ENCODE measurements at places on chromosomes 4 and X.

- no peak for DNase-seq
Observed at GRCh38 chr4:24044610-24045589, 155.1 kb upstream of the PPARGC1A start.

GRCh38 chr4:33746979-33747378 is 2497.3 kb downstream of the ARAP2 start:
- no peak for DNase-seq

- DNase-seq = no peak
Observed at GRCh38 chrX:31353095-31353494, 281.3 kb upstream of the FTHL17 start.

- no peak for DNase-seq
Observed at GRCh38 chr4:139555705-139556070, 331 bp downstream of the SETD7 start.

DNA sequence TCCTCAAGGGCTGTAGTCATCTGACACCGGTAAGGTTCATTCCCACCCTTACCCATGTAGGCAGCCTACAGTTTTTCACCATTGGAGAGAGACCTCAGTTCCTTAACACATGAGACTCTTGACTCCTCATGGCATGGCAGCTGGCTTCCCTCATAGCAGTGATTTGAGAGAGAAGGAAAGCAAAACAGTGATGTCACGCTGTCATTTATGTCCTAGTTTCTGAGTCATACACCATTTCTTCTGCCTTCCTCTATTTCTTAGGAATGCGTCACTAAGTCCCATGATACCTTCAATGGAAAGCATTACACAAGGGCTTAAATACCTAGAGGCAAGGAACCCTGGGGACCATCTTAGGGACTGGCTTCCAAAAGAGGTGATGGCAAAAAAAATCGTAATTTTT is 226.1 kb downstream of the SPCS3 start:
- DNase-seq = no peak

DNA sequence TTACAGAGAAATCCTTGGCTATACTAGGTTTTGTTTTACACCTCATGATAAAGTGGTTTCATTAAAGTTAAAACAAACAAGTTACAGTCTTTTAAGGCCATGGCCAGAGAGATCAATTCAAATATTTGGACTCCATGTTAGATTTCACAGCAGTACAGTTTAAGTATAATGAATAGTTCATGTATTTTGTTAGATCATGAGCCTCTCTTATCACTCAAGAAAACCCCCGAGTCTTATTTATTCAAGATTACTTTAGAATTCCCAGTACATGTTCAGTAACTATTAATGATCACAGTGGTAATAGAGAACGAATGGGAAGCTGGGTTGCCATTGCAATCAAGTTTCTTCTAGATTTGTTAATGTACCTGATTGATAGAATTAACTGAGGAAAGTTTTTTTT is 15.2 kb downstream of the PDLIM5 start:
- no peak for DNase-seq

DNA sequence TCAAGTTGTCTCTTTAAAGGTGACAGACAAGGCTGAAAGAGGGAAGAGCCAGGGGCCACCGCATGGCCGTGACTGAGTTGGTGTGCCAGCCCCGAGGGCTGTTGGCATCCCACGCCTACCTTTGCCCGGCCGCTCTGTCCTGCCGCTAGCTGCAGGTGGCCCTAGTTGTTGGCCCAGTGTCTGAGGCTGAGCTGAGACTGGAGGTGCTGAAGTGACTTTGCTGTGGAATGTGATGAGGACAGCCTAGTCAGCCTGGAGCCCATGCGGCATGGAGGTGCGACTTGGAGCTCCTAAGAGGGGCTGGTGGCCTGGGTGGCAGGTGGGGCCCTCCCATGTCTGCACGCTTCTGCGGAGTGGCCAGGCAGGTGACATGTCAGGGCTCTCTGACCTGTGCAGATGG is 6.6 kb downstream of the TADA2B start:
- DNase-seq = no peak

DNA sequence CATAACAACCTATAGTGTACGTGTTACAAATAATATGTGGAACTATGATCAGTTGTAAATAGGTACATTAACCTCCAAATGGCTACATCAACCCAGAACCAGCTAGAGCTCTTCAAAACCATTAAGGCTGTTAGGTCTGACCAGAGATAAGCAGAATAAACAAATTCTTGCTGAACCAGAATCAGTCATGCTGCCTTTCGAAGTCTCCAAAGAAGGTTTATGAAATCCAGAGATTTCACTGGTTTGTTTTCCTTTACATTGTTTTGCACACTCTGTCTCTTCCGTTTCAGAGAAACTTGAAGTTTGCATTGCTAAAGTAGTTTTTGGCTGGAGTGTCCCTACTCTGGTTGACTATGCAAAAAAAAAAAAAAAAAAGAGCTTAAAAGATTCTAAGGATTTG is 177.3 kb upstream of the SLIT2 start:
- no peak for DNase-seq

DNA sequence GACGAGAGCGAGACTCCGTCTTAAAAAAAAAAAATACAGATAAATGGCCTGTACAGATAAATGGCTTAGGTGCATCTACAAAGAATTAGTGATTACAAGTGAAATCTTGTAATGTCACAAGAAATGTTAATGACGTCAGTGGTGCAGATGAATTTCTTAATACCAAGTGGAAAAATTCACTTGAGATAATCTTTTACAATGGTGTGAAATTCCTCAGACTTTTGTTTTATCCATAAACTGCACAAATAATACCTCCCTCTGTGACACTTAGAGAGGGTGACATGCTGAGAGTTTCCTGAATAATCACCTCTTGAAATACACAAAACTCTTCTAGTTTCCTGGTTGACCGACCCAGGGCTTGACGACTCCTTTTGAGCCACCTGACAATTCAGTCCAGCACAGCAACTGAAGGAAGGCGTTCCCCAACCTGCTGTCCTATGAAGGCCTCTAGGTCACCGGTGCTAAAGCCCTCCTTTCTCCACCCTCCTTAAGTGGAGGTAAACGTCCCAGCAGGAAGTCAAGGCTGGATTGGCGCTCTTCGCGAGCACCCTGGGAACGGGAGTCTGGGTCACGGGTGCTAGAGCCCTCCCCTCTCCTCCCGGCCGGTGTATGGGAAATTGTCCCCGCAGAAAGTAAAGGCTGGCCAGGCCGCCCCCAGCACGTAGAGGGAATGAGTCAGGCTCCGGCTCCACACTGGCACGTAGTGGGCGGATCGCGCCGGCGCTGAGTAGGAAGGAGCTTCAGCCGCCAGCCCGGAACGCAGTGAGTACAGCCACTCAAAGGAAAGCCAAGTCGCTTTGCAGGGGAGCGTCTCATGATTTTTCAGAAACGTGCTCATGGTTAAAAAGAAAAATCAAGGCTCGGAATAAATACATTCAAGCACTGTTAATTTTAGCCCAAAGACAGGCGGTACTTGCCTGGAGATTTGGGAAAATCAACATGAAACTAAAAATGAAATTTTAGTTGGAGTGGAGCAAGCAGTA is at the start of gene TMEM144:
TMEM144 (plus strand) TSS at position 662 of the 983 bp plus-strand sequence. CDS start 2,182 bp downstream, outside the sequence.
- DNase-seq = peak; percentile 23

- no peak for DNase-seq
Observed at GRCh38 chrX:37816766-37817165, 30.6 kb downstream of the DYNLT3 start.

DNA sequence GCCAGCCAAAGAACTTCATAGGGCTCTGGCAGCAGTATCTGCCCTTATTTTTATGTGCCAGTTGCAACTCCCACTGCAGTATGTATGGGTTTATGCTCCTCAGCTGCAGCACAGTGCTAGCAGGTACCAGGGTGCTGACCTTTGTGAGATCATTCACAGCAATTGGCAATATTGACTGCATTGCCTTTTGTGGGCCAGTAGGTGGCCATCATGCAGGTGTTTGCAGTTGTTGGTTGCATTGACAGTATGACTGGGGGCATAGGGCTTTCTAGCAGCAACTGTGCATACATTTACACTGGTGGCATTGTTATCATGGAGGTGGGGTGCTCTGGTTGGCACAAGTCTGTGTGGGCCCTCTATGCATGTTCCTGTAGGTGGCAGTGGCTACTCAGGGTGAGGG is 42.5 kb downstream of the FAAH2 start:
- no peak for DNase-seq

- no peak for DNase-seq
Observed at GRCh38 chr4:36115312-36115711, 129.0 kb downstream of the ARAP2 start.

DNA sequence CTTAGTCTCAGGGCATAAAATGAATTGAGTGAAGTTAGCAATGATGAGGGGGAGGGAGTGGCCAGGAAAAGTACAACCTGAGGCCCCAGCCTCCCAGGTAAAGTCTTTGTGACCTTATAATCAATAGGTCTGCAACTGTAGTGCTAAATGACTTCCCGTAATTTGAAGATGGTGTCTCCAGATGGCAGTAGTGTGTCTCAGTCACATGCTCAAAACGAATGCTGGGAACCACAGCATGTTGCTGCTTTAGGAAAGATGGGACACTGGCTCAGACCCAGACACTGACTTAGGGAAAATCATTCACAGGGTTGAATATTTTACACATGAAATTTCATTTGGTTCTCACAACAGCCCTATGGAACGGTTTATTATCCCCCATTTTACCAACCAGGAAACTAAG is 10.3 kb downstream of the SRPX2 start:
- DNase-seq = no peak

DNA sequence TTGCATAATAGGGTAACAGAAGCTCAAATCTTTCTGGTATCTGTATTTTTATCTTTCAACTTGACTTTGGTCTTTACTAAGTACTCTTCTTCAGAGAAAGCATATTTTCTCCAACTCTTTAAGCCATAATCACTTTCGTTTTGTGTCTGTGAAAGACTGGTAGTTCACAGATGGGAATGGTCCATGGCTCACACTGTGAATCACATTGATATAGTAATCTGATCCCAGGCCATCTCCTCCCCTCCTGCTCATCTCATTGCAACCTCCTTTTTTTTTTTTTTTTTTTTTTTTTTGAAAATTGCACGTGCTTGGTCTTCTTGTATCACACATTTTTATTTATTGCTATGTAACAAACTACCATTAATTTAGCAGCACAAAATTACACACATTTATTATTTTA is 694.5 kb upstream of the SLIT2 start:
- DNase-seq = no peak

- no peak for DNase-seq
Observed at GRCh38 chr4:123705419-123705818, 308.8 kb downstream of the SPRY1 start.

GRCh38 chr4:24179201-24179840 is 289.5 kb upstream of the PPARGC1A start:
- DNase-seq = no peak

DNA sequence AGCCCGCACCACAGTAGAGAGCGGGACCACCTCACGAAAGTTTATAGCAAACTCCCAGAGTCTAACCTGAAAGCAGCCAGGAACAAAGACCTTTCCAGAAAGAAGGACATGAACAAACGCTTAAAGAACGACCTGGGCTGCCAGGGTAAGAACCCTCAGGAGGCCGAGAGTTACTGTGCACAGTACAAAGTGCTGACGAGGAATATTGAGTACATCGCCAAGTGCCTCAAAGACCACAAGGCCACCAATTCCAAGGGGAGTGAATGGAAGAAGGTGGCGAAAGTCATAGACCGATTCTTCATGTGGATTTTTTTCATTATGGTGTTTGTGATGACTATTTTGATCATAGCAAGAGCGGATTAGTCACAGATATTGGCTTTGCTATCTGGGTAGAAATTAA is 19.0 kb downstream of the CHRNA9 start:
- no peak for DNase-seq

GRCh38 chr4:8745826-8746225 is 125.8 kb downstream of the HMX1 start:
- no peak for DNase-seq

DNA sequence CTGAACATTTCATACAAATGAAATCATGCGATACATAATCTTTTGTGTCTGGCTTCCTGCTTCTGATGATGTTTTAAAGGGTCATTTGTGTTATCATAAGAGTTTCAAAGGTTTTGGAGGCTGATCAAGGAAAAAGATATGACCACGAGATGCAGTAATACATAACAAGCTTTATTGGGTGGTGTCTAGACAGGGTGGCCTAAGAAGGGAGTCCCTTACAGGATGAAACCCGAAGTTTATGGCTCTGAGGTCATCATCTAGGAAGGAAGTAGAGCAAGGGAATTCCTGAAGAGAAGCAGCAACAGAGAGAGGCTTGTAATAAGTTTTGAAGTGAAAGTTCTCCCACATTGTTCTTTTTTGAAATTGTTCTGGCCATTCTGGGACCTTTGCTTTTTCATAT is 40.8 kb upstream of the SOD3 start:
- no peak for DNase-seq

GRCh38 chr4:156942991-156943390 is 28.6 kb downstream of the PDGFC start:
- DNase-seq = no peak

GRCh38 chr4:13493793-13494192 is 9.7 kb upstream of the RAB28 start:
- no peak for DNase-seq

DNA sequence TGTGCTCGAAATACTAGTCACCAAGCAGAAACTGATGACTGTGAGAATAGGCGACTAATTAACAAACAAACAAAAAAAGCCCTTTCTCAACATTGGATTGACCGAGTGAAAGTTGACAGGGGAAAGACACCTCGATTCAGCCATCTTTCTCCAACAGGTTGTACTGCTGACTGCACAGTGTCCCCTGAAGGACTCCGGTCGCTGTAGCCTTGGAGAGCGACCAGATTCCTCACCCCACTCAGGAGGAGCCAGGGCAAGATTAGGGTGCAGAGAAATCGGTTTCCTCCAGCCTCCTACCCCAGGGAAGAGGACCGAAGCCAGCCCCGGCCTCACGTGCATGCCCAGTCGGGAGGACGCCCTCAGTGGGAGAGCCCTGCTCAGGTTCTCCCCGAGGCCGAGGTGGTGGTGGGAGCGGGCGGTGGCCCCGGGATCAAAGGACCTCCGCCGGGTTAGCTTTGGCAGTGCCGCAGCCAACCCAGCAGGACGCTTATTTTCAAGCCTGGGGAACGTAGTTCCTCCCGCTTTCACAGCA is 1.1 kb upstream of the RAP1GDS1 start:
- peak; percentile 3 for DNase-seq
